ENCODE measurements at places on chromosomes 6 and 20.

DNA sequence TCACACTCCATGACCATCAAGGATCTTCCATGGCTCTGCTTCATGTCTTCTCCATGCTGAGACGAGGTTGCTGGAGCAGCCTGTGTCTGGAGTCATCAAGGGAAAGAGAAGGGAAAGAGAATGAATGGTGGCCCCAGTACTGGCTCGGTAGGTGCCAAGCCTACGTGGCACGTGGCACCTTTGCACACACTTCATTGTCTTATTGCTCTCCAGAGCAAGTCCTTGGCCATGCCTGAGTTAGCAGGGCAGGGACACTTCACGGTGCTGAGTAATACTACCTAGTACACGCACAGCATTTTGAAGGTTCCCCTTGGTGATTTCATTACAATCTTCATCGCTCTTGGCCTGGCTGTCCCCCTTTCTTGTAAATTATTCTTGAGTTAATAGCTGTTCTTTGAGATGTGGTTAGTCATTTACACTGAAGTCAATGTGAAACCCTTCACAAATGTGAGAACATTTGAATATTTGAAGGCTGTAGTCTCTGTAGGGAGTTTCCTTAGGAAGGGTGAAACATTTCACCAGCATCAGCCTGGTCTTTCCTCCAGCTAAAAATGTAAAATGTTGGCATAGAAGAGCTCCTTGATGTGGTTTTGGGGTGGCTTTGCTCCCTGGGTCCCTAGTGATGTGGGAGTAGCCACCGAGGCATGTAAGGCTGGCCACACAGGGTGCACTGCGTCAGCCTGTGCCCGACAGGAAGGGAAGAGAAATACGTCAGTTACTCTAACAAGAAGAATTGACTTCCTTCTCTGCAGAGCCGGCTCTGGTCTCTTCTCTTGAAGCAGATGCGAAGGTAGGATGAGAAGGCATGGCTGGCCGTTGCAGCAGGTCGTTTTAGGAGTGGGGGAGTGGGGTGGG, at the start of gene SYTL3:
SYTL3 (plus strand) TSS at position 766 of the 855 bp plus-strand sequence. CDS start 13,215 bp downstream, outside the sequence.
- DNase-seq = peak; percentile 72

DNA sequence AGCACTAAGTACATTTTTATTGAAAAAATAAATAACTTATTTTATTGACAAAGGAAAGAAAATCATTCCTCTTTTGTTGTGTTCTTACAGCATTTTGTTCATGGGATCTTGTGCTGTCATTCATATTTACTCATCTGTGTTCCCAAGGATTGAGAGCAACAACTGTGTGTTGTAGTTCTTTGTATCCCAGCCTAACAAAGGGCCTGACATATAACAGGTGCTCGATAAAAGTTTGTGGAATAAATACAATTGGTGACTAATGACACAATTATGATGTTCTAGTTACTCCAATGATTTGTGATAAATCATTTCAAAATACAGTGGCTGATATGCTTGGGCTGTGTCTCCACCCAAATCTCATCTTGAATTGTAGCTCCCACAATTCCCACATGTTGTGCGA, 7.9 kb upstream of the OGFRL1 start:
- no peak for DNase-seq

DNA sequence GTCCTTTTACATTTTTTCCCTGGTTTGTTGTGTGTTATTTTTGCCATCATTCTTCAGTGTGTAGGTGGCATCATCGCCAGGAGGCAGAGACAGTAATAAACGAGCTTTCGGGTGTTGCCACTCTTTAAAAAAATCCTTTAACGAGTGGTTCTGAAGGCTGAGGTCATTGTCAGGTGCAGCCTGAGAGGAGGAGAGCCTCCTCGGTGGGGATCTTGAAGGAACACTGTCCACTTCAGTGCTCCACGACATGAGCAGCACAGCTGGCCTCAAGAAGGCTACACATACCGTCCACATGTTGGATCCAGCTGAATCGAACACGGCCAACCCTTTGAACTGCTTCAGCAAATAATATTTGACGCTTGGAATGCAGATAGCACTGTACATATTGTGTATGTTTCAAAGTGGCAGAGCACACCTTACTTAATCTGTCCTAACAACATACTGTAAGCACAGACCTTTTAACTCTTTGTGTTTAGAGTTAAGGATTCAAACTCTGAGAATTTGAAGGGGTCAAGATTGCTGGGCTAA, 48.0 kb upstream of the FOXQ1 start:
- no peak for DNase-seq

DNA sequence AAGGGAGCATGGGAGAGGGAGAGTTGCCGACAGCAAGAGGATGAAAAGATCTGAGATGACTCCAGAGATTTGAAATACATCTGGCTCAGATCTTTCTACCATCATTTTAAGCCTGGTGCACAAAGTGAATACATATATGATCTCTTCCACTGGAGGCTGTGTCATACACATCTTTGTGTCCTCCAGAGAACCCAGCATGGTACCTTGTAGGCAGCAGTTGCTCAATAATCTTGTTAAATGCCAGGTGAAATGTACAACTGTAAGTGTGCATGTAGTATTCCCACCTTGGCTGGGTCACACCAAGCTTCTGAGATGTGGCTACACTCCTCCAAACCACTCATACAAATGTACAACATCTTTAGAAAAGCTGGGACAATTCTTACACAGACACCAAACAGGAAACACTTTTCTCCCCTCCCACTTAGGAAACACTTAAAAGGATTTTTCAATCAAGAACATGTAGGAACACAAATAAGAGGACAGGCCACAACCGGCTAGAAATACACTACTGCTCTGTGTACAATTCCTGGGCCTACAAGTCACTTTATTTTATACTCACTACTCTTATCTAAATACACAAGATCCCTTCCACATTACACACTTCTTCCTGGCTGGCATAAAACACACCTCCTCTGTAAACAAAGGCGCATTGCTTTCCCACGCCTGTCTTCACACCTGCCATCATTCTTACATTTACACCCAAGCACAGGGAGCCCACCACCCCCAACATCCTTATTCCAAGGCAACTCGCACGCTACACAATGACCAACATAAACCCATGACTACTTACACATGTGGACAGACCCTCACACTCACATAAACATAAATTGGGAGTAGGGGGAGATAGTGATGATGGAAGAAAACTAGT, 3.8 kb upstream of the IER3 start:
- no peak for DNase-seq

DNA sequence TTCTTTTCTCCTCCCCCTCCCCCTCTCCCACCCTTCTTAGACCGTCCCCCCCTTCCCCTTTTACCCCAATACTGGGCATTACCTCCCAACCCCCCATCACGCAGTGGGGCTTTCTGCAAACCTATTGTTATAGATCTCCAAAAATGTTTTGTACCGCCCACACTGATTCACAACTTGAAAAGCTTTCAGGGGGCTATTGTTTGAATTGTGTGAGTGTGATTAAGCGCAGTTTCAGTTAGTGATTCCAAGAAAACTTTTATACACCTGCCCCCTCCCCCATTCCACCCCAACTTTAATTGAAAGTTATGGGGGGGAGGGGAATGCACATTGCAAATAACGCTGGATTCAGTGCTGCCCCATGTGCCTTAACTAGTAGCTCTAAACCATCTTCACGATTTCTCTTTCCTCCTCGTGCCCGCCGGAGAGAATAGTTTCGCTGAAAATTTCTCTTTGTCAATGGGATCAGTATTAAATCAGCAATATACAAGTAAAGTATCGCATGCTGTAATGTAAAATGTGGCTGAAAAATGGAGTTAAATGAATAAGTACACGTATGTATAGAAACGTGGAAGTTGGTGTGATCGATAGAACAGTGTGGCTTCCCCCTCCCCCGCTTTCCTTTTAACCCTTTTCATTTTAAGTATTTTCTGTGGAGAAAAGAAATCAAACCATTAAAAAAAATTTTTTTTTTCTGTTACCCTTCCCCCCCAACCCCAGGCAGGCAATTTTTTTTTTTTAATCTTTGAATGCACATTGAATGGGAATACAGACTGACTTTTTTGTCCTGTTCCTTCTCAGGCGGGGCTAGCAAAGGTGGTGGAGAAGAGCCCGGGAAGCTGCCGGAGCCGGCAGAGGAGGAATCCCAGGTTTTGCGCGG, 632 bp downstream of the LIN28B start:
- no peak for DNase-seq

DNA sequence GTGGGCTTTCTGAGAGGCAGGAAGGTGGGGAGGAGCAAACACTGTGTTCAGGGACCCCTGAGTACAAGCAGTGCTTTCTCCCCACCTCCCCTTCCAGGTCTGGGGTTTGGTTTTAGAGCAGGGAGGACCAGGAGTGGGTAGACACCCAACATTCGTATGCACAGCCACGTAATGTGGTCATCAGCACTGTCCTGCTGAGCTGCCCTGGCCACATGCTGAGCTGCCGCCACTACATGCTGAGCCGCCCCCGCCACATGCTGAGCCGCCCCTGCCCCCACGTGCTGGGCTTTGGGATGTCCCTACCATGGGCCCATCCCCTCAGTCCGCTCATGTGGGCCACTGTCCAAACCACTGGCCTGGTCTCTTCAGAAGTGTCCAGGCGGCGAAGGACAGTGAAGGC, 214.9 kb upstream of the CST7 start:
- DNase-seq = no peak

DNA sequence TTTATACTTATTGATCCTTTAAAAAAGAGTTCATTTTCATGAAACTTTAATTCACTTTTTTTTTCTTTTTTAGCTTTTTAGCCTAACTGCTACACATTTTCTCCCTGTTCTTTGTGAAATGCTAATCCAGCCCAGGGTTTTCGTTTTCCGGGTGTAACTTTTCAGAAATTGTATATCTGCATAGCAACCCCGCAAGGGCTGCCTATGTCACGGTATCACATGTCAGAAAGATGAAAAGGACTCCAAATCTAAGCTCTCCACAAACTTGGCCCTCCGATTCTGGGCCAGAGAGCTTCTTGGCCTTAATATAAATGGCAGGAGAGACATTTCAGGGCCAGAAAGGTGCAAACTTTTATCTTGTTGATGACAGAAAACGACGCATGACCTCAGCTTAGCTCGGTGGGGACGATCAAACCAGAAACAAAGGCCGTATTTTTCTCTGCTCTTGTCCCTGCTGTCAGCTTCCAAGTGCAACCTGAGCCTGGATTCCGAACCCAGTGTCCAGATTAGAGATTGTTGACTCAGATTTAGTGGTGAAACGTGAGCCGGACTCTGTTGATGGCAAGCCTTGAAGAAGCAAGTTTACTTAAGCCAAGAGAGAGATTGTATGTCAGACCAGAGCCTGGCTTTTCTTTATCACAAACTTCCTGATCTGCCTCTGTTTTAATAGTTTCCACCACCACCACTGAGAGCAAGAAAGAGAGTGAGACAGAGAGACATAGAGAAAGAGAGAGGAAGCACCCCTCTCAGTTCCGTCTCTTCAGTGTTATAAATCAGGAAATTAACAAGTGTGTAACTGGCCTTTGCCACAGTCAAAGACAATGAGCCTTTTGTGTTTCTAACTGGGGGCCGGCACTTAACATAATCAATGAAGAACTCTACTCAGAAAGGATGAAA, 157.8 kb downstream of the SCML4 start:
- peak; percentile 78 for DNase-seq

DNA sequence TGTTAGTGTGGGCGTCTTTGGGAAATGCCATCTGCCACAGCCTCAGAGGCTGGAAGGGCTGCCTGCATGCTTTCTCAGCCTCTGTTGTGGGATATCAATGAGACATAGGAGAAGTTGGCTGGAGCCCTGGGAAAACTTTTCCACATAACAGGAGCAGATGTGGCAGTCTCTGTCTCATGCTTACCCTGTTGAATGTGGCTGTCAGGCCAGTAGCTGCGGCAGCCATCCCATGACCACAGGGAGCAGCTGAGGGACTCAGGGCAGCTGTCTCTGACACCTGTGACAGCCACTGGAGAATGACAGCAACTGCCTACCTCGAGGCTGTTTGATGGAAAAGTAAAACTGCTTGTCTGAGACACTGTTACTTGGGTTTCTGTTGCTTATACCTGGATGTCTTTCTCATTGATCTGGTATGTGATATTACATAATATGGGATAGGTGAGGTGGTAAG, 64.4 kb downstream of the TULP4 start:
- DNase-seq = no peak

GRCh38 chr6:84872996-84873723, 108.8 kb upstream of the TBX18 start:
- DNase-seq = peak; percentile 57

DNA sequence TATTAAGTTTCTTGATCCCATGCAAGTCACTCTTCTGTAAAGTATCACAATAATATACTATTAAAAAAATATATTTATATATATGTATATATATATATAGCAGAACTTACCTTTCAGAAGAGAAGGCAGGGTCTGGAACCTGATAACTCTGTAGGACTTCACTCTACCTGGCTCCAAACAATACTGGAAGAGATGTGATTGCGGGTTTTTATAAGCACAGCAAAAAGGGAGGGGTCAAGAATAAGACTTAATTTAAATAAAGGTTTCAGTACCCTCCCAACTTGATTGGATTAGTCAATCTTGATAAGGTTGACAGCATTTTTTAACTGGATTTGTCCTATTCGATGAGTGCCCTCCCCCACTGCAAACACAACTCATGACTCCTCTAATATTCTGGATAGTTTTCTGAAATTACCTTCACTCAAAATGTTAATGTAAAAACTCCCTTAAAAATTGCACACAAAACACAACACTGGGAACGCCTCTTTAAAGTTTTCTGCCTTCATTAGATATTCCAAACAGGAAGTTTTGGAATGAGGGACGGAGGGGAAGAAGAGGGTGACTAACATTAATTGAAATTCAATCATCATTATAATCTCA, 4.0 kb upstream of the ZNF217 start:
- no peak for DNase-seq

DNA sequence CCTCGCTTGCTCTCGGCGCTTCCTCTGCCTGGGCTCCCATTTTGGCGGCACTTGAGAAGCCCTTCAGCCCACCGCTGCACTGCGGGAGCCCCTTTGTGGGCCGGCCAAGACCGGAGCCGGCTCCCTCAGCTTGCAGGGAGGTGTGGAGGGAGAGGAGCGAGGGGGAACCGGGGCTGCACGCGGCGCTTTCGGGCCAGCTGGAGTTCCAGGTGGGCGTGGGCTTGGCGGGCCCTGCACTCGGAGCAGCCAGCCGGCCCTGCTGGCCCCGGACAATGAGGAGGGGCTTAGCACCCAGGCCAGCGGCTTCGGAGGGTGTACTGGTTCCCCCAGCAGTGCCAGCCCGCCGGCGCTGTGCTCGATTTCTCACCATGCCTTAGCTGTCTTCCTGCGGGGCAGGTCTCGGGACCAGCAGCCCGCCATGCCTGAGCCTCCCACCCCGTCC, 10.2 kb upstream of the SRPK1 start:
- DNase-seq = no peak

GRCh38 chr6:97205966-97206365, 77.0 kb downstream of the MMS22L start:
- DNase-seq = no peak

GRCh38 chr6:20932284-20932683, 398.0 kb downstream of the CDKAL1 start:
- DNase-seq = no peak
